T-cell (primary cell): ENCODE measurements at places on chromosomes 7 and 10.

GRCh38 chr10:128448796-128449195 lies 322.6 kb upstream of the MKI67 start:
- no peak overlapping the region for H3K27ac ChIP-seq
- no peaks in the 10 kb centered on the region for H3K36me3 ChIP-seq
- DNase-seq: no peak
- no peaks in the 10 kb centered on the region for H3K4me1 ChIP-seq
- H3K4me3 ChIP-seq: no peak overlapping the region

- no peaks in the 10 kb centered on the region for H3K4me1 ChIP-seq
- DNase-seq: no peak
- H3K36me3 ChIP-seq: no peaks in the 10 kb centered on the region
- H3K4me3 ChIP-seq: no peak overlapping the region
- no peaks in the 10 kb centered on the region for H3K27me3 ChIP-seq
- no peak overlapping the region for H3K27ac ChIP-seq
These were observed 118.7 kb downstream of the C10orf105 start for GRCh38 chr10:71600849-71601248.

DNA sequence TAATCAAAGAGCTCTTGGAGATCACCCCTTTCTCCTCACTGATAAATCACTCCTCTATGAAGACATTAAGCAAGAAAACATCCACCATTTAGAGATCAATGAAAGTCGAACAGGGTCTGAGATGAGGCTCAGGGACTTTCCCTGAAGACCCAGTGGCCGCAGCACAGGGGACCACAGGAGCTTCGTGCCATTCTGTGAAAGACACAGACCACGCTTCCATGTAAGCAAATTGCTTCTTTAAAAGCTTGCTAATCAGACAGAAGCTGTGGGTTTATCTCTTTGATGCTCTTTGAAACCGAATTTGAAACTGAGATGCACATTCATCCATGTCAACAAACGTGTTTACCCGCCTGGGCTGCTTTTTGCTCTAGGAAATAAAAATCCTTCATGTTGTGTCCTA lies 231.9 kb upstream of the PPP2R2D start:
- no peaks in the 10 kb centered on the region for H3K4me1 ChIP-seq
- H3K27me3 ChIP-seq: no peaks in the 10 kb centered on the region
- H3K4me3 ChIP-seq: no peak overlapping the region
- no peaks in the 10 kb centered on the region for H3K36me3 ChIP-seq

GRCh38 chr7:842431-843031 lies 10.3 kb downstream of the SUN1 start:
- H3K4me1 ChIP-seq: no peaks in the 10 kb centered on the region
- H3K36me3 ChIP-seq: peaks cover 17% of the 10 kb centered on the region
- no peak for DNase-seq
- H3K27me3 ChIP-seq: no peaks in the 10 kb centered on the region
- H3K4me3 ChIP-seq: no peak overlapping the region
- no peak overlapping the region for H3K27ac ChIP-seq

DNA sequence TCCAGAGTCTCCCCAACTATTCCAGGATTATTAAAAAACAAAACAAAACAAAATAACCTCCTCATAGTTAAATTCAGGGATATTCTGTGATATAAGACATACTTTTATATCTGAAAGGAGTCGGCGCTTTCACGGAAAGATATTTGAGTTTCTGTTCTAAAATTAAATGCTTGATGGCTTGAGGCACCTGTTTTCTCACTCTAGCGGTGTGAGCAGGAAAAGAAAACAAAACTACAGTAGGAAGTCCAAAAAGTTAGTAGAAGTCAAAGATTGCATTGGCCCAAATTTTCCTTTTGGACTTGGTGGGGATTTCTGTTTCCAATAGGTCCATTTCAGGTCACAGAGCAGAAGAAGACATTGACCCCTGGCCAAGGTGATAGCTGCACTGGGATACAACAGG lies 716.1 kb upstream of the POT1 start:
- no peak for DNase-seq
- H3K36me3 ChIP-seq: no peaks in the 10 kb centered on the region
- no peaks in the 10 kb centered on the region for H3K27me3 ChIP-seq

GRCh38 chr7:116210345-116211005 lies at the start of gene TES:
Gene TES, plus strand, starts transcription at chr7:116210539. Its CDS starts 169 bp downstream, at chr7:116210708.
- peak within 1 kb of the TSS; percentile 91 for H3K27ac ChIP-seq
- H3K4me3 ChIP-seq: peak within 1 kb of the TSS; percentile 81
- H3K36me3 ChIP-seq: no peaks in the 10 kb centered on the region
- H3K4me1 ChIP-seq: peaks cover 12% of the 10 kb centered on the region

DNA sequence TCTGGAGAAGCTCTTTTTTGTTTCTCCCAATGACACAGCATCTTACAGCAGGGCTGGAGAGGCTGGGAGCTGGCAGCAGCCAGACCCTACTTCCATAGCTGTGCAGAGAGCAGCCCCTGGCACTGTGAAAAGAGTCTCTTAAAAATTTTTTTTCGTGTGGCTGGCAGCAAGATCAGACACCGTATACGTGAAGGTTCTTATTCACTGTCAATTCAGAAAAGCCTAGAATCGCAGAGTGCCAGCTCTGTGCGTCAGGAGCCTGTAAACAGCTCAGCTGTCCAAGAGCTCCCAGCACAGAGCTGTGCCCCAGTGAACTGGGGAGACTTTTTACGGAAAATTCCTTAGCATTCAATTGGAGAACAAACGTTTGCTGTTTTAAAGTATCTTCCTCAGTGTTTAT lies 6.5 kb downstream of the BAG3 start:
- H3K27ac ChIP-seq: no peak overlapping the region
- peaks cover 4% of the 10 kb centered on the region for H3K36me3 ChIP-seq
- no peak overlapping the region for H3K4me3 ChIP-seq
- peaks cover 24% of the 10 kb centered on the region for H3K4me1 ChIP-seq
- DNase-seq: no peak

DNA sequence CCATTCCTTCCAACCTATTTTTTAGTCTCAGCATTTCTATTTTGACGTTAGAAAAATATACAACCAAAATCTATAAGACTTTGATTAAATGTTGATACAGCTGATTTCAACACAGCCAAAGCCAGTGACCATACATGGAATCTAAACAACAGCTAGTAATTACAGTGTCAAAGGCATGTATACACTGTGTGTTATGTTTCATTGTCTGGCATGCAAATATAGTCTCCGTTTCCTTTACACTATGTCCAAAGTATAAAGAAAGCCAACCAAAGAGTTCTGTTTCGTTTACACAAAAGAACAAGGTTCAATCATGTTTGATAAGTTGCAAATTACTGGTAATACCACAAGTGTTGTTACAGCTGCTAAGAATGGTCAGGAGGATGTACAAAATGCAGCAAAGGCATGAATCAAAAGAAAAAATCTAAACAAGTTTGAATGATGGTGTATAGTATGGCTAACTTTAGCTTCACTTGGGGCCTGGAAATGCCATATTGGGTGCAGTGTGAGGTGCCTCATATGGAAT lies 268.3 kb upstream of the FERD3L start:
- no peaks in the 10 kb centered on the region for H3K36me3 ChIP-seq
- H3K27ac ChIP-seq: no peak overlapping the region
- H3K27me3 ChIP-seq: no peaks in the 10 kb centered on the region

GRCh38 chr7:65820287-65820950 lies 52.5 kb upstream of the VKORC1L1 start:
- H3K27ac ChIP-seq: no peak overlapping the region
- H3K36me3 ChIP-seq: no peaks in the 10 kb centered on the region
- H3K4me3 ChIP-seq: no peak overlapping the region
- DNase-seq: no peak

DNA sequence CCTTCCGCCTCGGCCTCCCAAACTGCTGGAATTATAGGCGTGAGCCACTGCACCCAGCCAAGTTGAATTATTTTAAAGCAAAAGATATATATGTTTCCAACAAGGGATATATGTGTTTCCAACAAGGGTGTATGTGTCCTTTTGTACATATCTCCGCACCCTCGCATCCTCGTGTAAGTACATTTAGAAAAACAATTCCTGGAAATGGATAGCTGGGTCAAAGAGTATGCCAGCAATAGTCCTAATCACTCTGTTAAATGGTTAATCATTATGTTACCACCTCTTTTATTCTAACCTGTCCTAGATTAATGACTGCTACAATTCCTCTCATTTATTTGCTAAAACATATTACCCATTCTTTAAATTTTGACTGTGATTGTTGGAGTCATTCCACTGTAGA lies 28.0 kb downstream of the OR9A2 start:
- H3K4me1 ChIP-seq: peaks cover 2% of the 10 kb centered on the region
- H3K27ac ChIP-seq: no peak overlapping the region
- no peak overlapping the region for H3K4me3 ChIP-seq
- H3K27me3 ChIP-seq: no peaks in the 10 kb centered on the region

DNA sequence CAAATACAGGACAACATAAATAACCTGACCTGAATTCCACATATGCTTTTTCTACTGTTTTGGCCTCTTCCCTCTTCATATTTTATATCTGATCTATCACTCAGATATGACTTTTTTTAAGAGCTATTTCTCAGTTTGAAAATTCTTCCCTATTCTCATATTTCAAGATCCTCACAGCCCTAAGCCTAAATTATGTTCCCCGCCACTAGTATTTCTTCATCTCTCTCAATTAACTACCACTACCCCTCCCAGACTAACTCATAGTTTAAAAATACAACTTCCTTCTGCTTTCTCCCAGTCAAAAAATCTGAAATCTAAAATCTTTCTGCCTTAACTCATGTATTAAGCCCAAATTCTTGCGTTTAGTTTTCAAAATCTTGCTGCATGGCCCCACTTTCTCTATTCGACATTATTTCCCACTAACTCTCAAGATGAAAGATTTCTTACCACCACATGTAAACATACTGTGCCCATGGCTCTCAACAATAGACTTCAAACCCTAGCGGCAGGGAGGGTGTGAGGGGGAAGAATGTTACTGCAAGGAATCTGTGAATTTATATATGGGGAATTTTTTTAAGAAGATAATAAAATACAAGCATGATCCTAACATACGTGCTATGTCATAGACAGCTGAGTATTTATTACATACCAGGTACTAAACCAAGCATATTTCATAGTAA lies 64.6 kb downstream of the TFEC start:
- no peaks in the 10 kb centered on the region for H3K36me3 ChIP-seq
- no peaks in the 10 kb centered on the region for H3K4me1 ChIP-seq
- H3K27ac ChIP-seq: no peak overlapping the region

GRCh38 chr7:73705551-73705920 lies 13.9 kb downstream of the STX1A start:
- no peaks in the 10 kb centered on the region for H3K27me3 ChIP-seq
- peaks cover 19% of the 10 kb centered on the region for H3K4me1 ChIP-seq
- H3K36me3 ChIP-seq: no peaks in the 10 kb centered on the region
- no peak overlapping the region for H3K4me3 ChIP-seq

GRCh38 chr7:64621656-64622055 lies 44.3 kb upstream of the ZNF107 start:
- no peak for DNase-seq
- H3K27ac ChIP-seq: no peak overlapping the region

DNA sequence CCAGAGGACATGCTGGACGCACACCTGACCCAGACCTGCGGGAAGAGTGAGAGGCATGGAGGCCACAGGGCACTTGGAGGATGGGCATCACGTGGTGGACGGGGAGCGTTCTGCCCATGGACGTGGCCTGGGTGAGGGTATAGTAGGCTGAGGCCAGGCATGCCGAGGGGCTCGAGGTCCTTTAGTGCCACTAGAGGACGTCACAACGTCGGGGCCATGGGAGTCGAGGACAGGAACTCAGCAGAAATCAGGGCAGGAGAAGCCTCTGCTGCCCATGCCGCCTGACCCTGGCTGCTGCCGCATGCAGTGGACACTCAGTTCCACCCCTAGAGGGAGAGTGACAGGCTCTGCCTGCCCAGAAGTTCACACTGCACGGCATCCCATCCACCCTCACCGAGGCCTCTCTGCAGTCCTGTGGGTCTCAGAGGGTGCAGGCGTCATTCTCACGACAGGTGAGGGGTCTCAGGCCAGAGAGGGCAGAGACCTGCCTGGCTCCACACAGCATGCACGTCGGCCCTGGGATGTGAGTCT lies 198.7 kb downstream of the ADARB2 start:
- no peaks in the 10 kb centered on the region for H3K36me3 ChIP-seq
- no peaks in the 10 kb centered on the region for H3K4me1 ChIP-seq
- H3K4me3 ChIP-seq: no peak overlapping the region

DNA sequence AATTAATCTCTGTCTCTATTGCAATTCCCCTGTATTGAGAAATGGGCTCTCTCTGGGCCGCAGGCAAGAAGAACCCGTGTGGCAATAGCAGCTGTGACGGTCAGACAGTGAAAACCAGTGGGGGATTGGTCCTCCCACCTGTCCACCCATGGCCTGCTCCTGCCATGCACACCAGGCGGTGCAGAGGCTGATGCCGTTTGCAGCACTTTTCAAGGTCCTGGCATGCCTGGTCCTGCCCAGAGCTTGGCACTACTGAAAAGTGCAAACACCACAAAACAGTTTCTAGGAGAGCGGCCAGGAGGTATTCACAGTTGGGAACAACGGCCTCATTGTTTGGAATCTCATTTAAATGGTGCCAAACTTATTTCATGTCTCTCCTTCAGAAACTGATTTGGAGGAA lies 41.5 kb downstream of the PSPH start:
- H3K4me1 ChIP-seq: no peaks in the 10 kb centered on the region
- H3K27me3 ChIP-seq: no peaks in the 10 kb centered on the region

GRCh38 chr7:129210989-129211312 lies 13.9 kb upstream of the AHCYL2 start:
- H3K4me1 ChIP-seq: no peaks in the 10 kb centered on the region
- no peak overlapping the region for H3K4me3 ChIP-seq

DNA sequence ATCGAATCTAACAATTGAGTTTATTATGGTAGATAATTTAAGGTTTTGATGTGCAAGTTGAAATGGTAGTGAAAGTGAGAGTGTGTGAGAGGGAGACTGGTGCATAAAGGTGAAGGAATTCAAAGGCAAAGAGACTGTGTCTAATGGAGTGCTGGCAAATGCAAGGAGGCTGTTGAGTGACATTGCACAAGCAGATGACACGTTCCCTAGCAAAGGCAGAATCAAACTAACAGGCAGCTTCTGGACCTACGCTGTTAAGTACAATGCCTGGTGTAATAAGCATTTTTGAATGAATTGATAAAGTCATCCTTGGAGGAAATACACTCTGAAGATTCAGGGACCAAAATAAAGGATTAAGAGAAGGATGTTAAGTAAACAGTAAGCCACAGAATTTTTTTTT lies 11.7 kb upstream of the GPR141 start:
- H3K27ac ChIP-seq: no peak overlapping the region
- H3K36me3 ChIP-seq: no peaks in the 10 kb centered on the region
- H3K4me3 ChIP-seq: no peak overlapping the region
- H3K4me1 ChIP-seq: no peaks in the 10 kb centered on the region
- DNase-seq: no peak

DNA sequence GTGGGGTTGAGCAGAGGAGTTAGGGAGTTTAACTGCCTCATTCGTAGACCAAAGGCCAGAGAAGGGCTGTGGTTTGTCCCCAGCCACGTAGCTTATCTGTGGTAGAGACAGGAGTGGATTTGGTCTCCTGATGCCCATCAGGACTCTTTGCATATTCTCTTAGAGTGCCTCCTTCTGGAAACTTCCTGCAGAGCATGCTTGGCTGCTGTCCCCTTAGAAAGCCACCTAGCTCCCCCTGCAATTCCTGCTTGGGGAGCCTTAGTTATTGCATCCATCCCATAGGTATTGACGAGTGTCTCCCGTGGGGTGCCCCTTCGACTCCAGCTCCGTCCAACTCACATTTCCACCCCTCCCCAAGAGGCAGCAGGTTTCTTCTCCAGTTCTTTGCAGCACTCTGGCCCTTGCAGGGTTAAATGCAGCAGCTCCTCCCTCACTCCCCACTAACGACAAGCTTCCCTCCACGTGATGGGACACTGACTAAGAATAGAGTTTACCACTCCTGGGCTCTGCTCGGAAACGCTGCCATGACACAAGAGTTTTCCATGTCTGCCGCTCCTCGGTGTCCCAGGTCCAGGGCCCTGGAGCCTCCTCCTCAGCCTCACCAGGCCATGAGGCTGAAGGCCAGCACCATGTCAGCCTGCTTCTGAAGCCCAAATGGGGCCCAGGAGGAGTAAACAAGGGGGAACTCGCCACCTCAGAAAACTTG lies 147.8 kb upstream of the UNC5B start:
- no peaks in the 10 kb centered on the region for H3K27me3 ChIP-seq
- no peak overlapping the region for H3K4me3 ChIP-seq
- H3K27ac ChIP-seq: no peak overlapping the region
- no peak for DNase-seq
